Activated T-cell treated with anti-CD3 and anti-CD28 coated beads for 1 hour (primary cell): ENCODE measurements at places on chromosomes 16 and 17.

- DNase-seq, result no peak
These were observed 57.0 kb upstream of the CLEC19A start for GRCh38 chr16:19228575-19228974.

- no peak for DNase-seq
These were observed 25.3 kb downstream of the CDK5RAP3 start for GRCh38 chr17:47996201-47996600.

GRCh38 chr16:8571061-8571596 lies 19.2 kb downstream of the TMEM114 start:
- DNase-seq, result no peak

- no peak for DNase-seq
These were observed 7.5 kb upstream of the ADCY9 start for GRCh38 chr16:4123616-4124300.

- DNase-seq, result no peak
These were observed 732.5 kb upstream of the RBFOX1 start for GRCh38 chr16:6600167-6600566.

DNA sequence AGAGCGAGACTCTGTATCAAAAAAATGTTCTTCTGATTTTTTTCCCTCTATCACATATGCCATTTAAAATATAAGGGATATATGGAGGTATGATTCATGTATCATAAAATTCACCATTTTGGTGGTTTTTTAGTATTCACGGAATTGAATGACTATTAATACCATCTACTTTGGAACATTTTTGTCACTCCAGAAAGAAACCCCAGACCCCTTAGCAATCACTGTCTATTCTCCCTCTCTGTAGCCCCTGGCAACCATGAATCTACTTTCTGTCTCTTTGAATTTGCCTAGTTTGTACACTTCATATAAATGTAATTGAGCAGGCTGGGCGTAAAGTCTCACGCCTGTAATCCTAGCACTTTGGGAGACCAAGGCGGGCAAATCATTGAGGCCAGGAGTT lies 75.9 kb downstream of the PRKCA start:
- no peak for DNase-seq

DNA sequence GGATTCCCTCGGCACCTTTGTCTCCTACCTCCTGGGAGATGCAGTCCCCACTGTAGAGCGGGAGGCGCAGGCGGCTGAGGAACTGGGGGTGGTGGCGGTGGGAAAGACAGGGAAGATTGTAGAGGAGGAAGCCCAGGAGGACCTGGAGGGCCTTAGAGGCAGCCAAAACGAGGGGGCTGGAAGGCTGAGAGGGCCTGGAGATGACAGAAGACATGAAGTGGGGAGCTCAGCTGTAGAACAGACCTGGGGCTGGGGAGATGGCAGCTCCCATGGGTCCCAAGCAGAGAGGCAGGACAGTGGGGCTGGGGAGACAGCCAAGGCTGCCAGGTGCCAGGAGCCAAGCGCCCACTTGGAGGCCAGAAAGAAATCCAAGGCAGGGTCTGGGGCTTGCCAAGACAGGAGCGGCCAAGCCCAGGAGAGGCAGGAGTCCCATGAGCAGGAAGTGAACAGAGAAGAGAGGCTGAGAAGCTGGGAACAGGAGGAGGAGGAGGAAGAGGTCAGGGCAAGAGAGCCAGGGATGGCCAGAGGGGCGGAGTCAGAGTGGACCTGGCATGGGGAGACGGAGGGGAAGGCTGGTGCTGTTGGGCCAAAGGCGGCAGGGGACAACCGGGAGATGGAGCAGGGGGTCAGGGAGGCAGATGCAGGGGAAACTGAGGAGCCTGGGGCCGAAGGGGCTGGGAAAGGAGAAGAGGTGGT lies 803 bp downstream of the APOBR start:
- DNase-seq, result no peak

GRCh38 chr17:73135766-73136165 lies 29.0 kb upstream of the SSTR2 start:
- no peak for DNase-seq

DNA sequence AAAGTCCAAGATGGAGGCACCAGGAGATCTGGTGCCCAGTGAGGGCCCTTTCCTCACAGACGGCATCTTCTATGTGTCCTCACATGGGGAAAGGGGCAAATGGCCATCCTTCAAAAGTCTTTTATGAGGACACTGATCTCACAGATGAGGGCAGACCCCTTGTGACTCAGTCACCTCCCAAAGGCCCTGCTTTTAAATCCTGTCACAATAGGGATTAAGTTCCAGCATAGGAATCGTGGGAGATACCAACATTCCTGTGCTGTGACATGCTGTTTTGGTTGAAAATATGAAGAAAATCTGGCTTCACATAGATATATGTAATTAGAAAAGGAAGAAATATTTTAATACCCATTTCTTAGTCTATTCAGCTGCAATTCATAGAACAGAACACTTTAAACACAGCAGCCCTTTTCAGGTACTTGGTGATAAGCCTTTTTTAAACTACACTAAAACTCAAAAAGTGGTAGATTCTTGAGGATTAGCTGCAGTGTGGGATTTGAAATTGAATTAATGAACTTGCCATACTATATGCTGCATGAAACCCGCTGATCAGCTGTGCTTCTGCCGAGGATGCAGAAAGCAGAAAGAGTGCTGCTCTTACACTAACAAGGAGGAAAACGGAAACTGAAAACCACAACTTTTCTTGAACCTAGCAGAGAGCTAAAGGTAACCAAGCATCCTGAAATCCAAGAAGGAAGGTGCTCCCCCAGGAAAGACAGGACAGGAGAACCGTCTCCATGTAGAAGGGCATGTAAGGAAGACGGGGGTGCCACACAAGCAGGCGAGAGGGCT lies 32.7 kb downstream of the VPS53 start:
- no peak for DNase-seq

DNA sequence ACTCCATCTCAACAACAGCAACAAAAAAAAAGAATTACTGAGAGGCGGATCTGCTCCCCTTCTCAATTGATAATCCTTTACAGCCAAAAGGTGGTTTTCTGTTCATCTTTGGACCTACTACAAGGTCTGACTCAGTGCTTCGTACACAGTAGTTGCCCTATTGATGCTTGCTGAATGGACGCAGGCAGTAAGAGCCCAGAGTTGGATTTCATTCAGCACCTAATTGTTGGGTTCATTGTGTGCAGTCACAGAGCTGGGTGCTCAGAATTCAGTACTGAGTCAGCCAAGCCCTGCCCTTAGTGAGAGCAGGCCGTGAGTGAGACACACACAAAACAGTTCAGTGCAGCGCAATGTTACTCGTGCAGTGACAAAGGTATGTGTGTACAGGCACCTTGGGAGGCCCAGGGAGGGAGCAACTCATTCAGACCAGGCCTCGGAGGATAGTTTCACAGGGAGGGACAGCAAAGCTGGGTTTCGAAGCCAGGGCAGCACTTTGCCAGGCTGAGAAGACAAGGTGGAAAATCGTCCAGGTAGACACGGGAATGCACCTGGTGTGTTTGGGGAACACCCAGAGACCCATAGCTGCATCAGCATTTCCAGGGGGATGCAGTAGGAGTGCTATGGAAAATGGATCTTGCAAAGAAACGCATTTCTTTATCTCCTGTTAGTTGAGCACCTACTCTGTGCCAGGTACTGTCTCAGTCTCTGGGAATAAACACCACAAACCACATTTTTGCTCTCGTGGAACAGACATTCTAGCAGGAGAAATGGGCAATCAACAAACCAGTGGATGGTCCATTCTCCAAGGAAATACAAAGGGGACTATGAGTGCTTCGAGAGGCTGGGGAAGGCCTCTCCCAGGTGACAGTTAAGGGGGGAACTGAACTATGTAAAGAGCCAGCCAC lies 18.1 kb upstream of the KRT17 start:
- DNase-seq, result no peak

- no peak for DNase-seq
These were observed 10.2 kb upstream of the SEC14L5 start for GRCh38 chr16:4947722-4948503.

DNA sequence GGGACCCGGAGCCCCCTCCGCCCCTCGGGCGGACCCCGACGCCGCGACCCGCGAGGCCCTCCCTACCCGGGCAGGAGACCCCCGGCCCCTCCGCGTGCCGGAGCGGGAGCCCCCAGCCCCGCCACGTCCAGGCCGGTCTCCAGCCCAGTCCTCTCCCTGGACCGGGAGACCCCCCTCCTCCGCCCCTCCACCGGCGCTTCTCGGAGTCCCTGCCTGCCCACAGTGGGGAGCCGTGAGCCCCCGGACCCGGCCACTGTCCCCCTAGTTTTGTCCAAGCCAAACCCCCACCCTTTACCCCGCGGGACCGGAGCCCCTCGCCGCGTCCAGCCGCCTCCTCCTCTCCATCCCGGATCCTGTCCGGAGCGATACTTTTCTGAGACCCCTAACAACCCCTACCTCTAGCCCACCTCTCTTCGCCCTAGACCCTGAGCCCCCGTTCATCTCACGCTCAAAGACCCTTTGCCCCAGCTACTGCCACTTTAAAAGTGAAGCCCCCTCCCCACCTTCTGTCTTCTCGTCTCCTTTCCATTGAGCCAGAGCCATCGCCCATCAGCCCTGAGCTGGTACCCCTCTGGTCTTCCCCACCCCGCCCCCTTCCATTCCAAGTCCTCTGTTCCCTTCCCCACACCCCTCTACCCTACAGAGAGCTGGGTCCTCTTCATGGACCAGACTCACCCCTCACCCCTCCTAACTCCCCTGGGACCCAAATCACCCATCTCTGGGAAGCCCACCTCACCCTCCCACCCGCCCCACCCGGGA lies 1.0 kb downstream of the NECAB2 start:
- no peak for DNase-seq

GRCh38 chr16:54630284-54630967 lies 300.2 kb upstream of the IRX5 start:
- no peak for DNase-seq

DNA sequence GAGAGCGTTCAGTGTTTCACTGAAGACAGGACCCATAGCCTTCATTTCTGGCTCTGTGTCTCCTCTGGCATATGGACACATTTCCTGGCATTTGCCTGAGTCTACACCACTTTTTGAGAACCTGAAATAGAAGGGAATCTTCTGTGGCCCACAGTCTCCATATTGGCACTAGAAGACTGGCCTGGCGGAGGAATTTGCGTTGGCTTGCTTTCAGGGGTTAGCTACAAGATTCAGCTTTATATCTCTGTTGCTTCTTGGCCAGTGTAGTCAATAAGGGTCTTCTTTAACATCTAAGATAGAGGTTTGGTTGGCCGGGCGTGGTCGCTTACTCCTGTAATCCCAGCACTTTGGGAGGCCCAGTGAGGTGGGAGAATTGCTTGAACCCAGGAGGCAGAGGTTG lies 12.8 kb upstream of the CLEC18C start:
- no peak for DNase-seq

- DNase-seq, result peak; percentile 11
These were observed 114.3 kb downstream of the MGAT5B start for GRCh38 chr17:76982408-76983074.

GRCh38 chr16:24336491-24336890 lies 80.4 kb downstream of the CACNG3 start:
- no peak for DNase-seq

DNA sequence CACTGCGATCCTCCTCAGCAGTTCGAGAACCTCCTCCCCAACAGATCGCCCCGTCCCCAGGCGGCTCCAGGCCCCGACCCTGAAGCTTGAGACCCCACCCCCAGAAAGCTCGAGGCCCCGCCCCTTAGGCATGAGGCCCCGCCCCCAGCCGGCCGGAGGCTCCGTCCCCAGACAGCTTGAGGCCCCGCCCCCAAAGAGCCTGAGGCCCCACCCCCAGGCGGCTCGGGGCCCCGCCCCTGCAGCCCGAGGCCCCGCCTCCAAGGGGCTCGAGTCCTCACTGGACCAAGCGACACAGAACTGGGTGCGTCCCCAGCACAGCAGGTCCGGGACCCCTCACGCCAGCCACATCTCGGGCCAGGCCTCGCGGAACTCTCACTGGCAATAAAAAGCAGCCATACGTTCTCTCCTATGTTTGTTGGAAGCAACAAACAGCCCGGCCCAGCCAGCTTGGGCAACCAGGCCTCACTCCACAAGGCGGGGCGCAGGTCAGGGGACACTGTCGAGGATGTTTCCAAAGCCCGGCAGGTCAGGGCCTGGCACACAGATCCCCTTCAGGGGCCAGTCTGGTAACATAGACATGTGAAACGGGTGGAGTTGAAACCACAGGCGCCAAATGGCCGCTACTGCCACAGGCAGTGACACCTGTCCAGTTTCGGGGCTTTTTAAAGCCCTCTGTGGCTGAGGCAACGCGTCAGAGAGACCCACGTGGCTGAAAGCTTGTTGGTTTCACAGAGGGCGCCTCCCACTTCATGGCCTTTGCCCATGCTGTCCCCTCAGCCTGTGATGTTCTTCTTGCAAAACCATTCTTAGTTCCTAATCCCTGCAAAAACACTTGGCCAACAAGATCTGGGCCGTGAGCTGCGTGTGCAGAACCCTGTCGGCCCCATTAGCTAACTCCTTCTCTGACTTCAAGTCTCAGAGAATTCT lies 224.2 kb downstream of the PARN start:
- peak; percentile 7 for DNase-seq

DNA sequence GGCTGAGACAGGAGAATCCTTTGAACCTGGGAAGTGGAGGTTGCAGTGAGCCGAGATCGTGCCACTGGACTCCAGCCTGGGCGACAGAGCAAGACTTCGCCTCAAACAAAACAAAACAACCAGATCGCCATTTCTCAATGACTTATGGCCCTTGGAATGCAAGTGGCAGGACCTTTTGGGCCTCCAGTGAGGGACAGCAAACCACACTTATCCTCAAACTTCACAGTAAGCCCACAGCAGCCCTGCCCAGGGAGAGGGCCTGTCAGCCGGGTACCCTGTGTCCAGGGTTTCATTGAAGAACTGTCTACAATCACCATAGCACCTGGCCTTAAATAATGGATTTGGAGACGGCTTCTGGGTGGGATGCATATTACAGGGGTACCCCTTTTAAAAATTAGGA lies 11.7 kb downstream of the TRAF4 start:
- no peak for DNase-seq

DNA sequence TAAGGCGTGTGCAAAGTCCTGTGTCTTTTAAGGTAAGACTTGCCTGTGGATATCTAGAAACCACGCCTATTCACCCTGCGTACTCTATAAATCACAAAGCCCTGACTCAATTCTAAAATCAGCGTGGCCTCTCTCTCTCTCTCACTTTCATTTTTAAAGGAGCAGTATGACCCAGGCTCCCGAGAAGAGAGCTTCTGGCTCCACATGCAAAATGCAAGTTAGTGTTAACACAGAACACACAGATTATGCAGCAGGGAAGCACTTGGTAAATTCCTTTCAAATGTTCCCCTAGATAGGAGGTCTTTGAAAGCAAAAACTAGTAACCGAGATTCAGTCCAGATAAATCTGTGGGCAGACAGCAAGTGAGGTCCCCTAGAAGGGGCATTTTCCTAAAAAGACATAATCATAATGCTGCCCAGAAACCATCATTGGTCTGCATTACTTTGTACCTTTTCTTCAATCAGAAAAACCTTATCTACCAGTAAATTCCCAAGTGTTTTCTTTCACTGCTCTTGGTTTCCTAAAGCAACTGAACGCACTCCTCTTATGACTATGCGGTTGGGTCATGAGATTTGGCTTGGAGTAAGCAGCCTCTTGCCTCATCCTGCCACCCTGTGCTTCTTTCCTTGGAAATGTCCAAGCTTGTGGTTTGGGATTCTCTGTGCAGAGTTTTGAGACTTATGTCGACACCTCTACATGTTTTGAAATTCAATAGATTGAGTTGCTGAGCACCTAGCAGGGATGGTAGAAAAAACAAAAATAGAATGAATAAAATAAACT lies 31.7 kb upstream of the KCNJ2 start:
- DNase-seq, result no peak

- no peak for DNase-seq
These were observed 162.5 kb downstream of the TRIM37 start for GRCh38 chr17:58944166-58944565.
